ENCODE measurements at places on chromosomes 4 and X.
A peak's percentile ranks its signal among the peaks of the same experiment; 100 is the strongest.

DNA sequence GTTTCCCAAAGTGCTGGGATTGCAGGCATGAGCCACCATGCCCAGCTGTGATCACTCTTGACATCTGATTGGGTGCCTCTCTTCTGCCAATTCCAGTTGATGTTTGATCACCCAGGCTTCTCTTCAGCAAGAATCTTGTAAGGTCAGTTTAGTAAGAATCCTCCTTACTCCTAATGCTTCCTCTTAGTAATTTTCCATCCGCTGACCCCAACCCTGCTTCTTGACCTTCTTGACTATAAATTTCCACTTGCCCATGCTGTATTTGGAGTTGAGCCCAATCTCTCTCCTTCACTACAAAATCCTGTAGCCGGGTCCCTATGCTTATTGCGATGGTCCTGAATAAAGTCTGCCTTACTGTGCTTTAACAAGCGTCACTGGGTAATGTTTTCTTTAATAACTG lies 75.4 kb downstream of the DDIT4L start:
- DNase-seq, result no peak

DNA sequence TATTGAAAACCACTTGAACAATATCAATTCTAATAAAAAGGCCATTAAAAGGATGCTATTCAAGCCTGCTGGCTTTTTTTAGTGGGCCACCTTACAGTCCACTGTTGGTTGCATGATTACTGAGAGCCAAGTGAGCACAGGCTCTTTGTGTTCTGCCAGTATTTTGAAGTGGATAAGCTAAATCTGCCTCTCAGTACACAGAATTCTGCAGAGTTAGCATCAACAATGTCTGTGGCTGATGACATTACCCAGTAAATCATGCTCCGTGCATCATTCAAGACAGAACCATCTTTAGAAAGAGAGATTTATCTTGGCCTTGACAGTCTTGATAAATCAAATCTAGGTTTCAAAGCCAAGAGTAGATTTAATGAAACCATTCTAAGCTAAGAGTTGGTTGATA lies 119.0 kb upstream of the GNPDA2 start:
- no peak for DNase-seq

- no peak for DNase-seq
Measured at GRCh38 chr4:6987588-6987961, 55.6 kb upstream of the TADA2B start.

GRCh38 chr4:94746746-94747145 lies 11.0 kb upstream of the BMPR1B start:
- DNase-seq, result no peak

- DNase-seq, result no peak
Measured at GRCh38 chrX:15559227-15559626, 41.5 kb downstream of the ACE2 start.

GRCh38 chrX:46791927-46792809 lies 33.2 kb upstream of the SLC9A7 start:
- peak; percentile 60 for DNase-seq

DNA sequence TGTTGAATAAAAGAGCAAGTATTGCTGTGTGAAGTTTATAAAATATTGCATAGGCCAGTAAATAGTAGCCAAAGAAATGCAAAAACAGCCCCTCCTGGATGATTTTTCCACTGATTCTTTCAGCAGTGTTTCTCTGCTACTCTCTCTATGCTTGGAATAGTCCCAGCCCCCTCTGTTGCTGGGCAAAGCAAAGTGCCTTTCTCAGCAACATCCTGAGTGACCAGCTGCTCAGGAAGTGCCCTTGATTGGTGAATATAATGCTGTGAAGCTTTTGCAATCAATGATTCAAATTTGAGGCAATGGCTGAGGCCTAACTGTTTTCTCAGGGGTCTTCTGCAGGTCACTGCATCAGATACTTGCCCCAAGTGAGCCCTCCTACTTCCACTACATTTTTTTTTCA lies 656.7 kb downstream of the ZNF674 start:
- DNase-seq, result no peak

DNA sequence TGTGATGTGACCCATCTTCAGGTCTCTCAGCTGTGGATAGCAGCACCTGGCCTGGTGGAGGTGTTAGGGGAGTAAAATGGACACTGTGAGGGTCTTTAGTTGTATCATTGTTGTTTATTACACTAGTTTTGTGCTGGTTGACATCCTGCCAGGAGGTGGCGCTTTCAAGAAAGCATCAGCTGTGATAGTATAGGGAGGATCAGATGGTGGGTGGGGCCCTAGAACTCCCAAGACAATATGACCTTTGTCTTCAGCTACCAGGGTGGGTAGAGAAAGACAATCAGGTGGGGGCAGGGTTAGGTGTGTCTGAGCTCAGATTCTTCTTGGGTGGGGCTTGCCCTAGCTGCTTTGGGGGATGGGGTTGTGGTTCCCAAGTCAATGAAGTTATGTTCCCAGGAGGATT lies 162.8 kb downstream of the PPP1R2C start:
- DNase-seq, result no peak

- DNase-seq, result peak; percentile 45
Measured at GRCh38 chrX:120456973-120457372, 12.1 kb downstream of the LAMP2 start.

DNA sequence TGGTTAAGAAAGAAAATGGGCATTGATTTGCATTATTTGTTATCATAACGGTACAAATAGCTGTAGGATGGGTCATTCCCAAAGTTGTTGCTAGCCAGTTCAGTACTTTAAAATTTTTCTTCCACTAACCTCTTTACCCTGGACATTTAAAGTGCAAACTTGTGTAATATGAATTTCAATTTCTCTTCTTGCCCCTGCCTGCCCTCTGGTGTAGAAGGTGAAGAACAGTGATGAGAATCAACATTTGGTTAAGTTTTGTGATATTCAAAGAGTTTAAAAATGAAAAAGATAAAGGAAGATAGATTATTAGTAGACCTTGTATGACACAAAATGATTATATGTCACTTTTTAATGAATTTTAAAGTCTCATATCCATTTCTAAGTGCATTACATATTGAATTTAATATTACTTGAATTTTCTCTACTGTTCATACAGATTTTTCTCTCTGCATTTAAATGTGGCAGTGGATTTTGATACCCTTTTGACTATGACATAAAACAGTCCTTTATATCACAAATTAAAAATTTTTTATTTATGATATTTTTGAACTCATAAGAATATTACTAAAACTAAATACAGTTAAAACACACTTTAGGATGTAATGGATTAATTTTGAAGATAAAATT lies 337.7 kb downstream of the BMPR1B start:
- DNase-seq, result no peak

DNA sequence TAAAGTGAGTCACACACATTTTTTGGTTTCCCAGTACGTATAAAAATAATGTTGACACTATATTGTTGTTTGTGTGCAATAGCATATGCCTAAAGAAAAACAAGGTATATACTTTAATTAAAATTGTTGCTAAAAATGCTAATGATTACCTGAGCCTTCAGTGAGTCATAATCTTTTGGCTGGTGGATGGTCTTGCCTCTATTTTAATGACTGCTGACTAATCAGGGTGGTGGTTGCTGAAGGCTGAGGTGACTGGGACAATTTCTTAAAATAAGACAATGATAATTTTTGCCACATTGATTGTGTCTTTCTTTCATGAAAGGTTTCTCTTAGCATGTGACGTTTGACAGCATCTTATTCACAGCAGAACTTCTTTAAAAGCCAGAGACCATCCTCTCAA lies 21.0 kb upstream of the ANXA10 start:
- DNase-seq, result no peak

GRCh38 chrX:29318012-29318411 lies 730.8 kb downstream of the IL1RAPL1 start:
- no peak for DNase-seq

- DNase-seq, result no peak
Measured at GRCh38 chr4:104425948-104426347, 68.7 kb downstream of the CXXC4 start.

DNA sequence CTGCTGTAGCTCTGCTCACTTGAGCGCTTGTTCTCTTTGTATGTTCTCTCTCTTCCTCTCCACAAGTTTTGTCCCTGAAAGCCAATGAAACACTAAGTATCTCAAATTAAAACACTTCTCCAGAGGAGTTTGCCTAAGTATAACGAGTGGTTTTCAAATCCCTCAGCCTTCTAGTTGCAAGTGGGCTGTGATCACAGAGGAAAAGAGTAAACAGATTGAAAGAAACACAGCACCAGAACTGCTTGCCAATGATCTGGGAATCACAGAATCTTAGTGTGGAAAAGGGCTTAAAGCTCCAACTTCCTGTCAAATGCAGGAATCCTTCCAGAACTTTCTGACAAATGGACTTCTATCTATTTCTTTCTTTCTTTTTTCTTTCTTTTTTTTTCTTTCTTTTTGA lies 4.8 kb upstream of the PRSS12 start:
- no peak for DNase-seq

- DNase-seq, result no peak
Measured at GRCh38 chr4:32184186-32184585, 1464.0 kb downstream of the PCDH7 start.

- DNase-seq, result no peak
Measured at GRCh38 chr4:96099031-96099430, 259.1 kb downstream of the PDHA2 start.

GRCh38 chr4:107577743-107578142 lies 142.3 kb downstream of the PAPSS1 start:
- DNase-seq, result no peak

DNA sequence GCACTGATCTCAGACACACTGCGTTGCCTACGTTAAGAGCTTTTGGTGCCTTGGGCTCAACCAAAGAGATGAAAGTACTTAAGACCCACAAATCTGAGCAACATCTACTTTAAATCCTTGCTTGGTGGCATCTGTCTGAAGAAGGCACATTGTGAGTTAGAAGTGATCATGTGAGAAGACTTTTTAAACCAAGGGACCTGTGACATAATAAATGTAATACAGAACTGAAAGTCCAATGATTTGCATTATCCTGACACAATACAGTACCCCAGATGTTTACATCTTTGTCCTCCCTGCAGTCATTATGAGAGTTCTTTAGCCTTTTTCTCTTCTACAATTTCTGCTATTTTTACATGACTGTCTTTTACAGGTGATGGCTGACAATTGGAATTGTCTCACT lies 96.7 kb upstream of the FTHL17 start:
- no peak for DNase-seq

DNA sequence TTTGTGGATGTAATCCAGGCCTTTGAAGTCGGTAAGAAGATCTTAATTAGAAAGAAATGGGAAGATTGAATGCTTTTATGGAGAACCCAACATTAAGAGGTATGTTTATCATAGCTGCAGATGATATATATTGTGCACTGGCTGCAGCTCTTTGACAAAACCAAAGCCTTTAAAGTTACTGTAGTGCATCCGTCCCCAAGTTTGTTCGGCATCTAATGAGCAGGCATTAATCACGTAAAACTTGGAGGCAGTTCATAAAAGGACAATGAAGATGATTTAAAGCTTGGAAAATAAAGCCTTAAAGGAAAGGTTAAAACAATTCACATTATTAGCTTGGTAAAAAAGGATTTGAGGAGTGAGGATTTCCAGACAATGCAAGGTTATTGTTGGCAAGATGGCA lies 150.8 kb upstream of the ARX start:
- DNase-seq, result no peak

DNA sequence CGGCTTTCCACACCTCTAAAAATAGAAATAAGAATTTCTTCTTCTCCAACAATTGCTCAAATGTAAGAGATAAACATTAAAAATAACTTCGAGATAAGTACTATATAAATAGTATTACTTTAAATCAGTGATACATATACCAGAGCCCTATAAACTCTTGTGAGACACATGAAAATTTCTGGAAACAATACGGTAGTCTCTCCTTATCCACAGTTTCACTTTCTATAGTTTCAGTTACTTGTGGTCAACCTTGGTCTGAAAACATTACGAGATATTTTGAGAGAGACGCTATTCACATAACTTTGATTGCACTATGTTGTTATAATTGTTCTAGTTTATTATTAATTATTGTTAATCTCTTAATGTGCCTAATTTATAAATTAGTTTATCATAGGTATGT lies 101.5 kb upstream of the CXXC4 start:
- DNase-seq, result no peak

- DNase-seq, result no peak
Measured at GRCh38 chrX:1493412-1493811, 40.7 kb upstream of the ASMTL start.

DNA sequence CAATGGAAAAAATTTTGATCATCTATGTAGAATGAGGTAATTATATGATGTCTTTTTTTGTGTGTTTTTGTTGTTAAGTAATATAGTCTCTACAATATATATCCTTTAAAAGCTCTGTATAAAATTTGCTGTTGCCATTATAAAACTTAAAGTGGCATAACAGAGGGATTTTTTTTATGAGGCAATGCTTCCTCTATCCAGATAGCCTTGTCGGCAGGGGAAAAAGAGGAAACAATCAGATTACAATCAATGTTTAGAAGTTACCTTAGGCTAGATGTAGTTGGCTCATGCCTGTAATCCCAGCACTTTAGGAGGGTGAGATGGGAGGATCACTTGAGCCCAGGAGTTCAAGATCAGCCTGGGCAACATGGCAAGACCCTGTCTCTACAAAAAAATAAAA lies 86.8 kb downstream of the DIAPH2 start:
- DNase-seq, result no peak

DNA sequence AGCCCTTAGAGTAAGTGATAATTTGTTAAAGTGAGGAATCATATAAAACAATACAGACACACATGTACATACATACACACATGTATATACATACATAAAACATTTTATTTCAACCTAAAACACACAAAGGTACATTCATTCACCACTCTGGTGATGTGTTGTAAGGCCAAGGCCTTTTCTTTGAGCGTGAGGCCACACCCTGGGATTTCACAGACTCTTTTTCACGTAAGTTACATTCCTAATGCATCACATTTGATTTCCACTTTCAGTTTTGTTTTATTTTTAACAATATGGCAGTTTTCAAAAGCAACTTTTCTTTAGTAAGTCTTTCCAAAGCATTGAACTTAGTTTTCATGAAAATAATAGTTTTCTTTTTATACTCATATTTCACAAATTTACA lies 170.7 kb downstream of the COL4A6 start:
- DNase-seq, result no peak

DNA sequence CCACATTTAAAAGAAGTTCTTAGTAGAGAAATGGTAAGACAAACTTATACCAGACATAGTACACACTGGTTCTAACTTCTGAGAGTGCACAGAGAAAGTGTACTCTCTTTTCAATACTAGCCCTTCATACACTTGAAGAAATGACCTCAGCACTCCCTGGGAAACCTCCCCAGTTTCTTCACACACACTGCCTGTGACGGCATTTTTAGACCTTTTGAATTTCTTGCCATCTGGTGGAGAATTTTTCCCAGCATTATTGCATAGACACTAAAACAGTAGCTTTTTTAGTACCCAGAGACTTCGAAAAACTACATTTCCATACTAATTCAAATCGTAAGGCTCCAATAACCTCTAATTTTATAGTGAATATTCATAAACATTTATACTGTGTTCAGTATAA lies 341.6 kb upstream of the MAOA start:
- DNase-seq, result no peak

- no peak for DNase-seq
Measured at GRCh38 chr4:107804956-107805355, 19.8 kb upstream of the SGMS2 start.

GRCh38 chr4:147842573-147842972 lies 110.7 kb downstream of the ARHGAP10 start:
- no peak for DNase-seq

GRCh38 chrX:148771440-148771839 lies 271.0 kb downstream of the AFF2 start:
- no peak for DNase-seq

GRCh38 chrX:133306316-133306715 lies 88.2 kb upstream of the TFDP3 start:
- DNase-seq, result no peak

Measured in SIG-M5 (cell line).